ENCODE measurements at places on chromosomes 1 and 21.
A peak's percentile ranks its signal among the peaks of the same experiment; 100 is the strongest.

DNA sequence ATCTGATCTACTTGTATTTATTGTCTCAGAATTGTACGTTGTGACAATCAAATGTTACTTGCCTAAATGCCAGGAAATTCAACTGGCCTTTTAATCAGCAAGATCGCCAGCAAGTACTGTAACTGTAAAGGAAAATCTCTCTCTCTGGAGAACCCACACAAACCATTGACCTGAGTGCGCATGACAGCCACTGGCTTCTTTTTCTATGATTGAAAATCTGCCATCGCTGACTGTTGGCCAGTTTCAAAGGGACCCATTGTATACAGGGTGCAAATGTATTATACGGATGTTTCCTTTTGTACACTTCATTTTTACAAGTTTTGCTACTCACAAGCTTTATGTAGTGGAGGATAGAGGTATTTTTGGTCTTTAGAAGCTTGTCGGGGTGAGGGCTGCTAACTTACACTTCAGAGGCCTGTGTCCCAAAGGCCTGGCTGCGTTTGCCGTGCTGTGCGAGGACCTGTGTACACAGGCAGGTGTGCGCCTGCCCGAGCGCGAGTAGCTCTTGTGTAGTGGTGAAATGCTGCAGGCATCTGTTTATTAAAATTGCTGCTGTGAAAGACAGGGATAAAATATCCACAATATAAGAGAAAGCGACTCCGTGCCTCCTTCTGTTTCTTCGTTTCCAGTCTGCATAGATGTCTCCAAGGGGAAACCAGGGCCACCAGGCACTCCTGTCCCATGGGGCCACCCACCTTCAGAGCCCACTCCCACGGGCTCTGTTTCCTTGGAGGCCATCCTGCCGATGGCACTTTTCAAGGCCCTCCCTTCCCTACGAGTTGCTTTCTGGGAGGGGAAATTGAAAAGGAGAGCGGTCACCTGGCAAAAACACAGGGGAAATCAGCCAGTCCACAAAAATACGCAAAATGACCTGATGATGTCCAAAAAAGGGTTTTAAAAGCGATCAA, 25.3 kb upstream of the TRAPPC10 start:
- no peak for DNase-seq

DNA sequence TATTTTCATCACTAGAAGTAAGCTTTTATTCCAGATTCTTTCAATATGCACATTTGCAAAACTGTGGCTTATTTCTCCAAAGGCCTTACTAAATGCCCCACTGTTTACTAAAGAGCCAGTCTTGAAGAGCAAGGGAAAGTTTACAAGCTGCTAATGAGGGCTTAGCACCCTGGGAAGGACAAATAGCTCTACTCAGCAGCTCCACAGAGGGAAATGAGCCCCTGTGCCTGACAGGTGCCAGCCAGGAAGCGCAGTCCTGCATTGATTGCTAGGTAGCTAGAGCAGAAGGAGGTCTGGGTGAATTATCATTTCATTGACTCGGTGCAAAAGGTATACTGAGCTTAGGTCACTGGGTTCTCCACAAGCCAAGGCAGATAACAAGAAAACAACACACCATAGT, 307.0 kb downstream of the SETD4 start:
- DNase-seq: no peak

- DNase-seq: peak; percentile 88
Observed at GRCh38 chr1:11790880-11791715, 14.7 kb downstream of the MTHFR start.

GRCh38 chr21:32597205-32597604, 11.9 kb upstream of the TCP10L start:
- peak; percentile 94 for DNase-seq

DNA sequence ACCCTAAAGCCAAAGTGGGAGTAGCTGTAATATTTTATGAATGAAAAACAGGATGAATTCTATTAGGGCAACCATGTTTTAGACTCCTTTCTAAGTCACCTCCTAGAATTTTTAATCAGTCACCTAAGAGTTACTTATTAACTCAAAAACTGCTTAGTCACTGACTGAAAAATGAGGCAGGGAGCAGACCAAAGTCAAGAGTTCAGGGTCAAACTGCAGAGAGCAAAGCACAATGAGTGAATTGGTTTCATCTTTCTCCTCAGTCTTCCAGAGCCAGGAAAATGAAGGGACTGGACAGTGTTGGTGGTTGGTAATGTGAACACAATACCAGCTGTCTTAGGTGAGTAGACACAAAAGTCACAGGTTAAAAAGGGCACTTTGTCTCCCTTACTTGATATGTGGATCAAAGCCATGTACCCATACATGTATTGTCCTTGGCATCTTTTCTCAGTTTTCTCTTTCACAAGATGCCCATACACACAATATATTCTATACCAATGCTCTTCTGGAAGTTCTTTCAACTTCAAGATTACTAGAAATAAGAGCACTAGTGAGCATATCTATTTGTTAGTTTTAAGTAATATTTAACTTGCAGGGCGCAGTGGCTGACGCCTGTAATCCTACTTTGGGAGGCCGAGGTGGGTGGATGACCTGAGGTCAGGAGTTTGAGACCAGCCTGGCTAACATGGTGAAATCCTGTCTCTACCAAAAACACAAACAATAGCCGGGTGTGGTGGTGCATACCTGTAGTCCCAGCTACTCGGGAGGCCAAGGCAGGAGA, 42.2 kb downstream of the ATP1B1 start:
- peak; percentile 92 for DNase-seq

GRCh38 chr1:225848030-225848955, 33.9 kb downstream of the TMEM63A start:
- no peak for DNase-seq

DNA sequence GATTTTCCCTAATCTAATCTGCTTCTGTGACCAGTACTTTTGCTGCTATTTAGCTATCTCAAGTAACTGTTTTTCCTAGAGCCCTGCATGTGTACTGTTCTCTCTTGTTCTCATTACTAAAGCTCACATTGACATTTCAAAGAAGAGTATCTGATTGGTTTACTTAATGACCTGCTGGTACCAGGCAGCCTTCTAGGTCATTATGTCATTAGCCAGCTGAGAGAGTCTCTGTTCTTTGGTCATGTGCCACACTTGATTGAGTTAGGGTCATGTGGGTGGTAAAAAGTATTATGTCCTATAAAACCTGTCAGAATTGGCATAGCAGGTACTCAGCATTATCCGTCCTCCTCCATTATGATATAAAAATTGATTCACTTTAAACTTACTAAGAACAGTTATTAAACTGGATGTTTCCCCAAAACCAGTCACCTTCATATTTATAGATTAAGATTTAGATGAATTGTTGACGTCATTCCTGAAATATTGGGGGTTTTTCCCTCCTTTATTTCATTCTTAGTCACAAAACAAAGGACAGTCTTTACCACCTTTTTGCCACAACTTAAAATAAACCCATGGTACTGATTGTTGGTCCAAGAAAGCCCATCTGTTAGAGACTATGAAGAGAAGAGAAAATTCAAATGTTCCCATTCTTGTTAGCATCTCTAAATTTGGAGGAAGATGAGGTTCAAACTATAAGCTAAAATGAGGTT, 22.2 kb downstream of the FNDC5 start:
- no peak for DNase-seq

- DNase-seq: no peak
Observed at GRCh38 chr1:40965531-40965930, 14.0 kb upstream of the CTPS1 start.

DNA sequence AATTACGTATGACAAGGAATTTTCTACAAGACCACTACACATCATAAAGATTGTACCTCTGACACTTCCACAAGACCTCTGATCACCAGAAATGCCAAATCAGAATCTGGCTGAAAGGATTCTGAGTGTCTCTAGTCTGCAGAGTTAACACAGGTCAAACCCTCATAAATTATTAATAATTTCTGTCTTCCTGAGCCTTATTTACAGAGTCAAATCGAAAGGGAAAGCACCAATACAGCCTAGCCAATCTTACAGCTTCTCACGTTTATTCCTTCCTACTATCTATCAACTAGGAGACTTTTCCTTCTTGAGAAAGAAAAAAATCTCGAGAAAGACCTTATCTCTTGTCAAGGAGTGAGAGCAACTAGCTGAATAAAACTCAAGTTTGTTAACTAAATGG, 2151.6 kb downstream of the MRPL39 start:
- no peak for DNase-seq

DNA sequence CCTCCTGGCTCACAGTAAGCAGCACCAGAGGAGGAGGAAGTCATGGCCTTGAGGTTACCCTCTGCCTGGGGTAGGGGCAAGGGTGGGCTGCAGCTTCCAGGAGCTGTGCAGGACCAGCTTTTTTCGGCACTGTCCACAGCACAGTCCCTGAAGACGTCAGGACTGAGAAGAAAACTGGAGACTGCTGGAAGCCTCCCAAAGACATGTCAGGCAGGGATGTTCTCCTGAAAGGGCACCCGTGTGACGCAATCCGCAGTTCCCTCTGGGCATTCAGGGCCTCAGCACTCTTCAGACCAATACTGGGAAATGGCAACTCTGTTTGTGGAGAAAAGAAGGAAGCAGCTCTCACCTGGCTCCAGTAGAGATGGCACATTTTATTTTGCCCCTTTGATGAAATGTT, 64.8 kb upstream of the TENT5C start:
- DNase-seq: no peak

GRCh38 chr1:109198043-109198695, 15.5 kb upstream of the SARS1 start:
- DNase-seq: peak; percentile 89

DNA sequence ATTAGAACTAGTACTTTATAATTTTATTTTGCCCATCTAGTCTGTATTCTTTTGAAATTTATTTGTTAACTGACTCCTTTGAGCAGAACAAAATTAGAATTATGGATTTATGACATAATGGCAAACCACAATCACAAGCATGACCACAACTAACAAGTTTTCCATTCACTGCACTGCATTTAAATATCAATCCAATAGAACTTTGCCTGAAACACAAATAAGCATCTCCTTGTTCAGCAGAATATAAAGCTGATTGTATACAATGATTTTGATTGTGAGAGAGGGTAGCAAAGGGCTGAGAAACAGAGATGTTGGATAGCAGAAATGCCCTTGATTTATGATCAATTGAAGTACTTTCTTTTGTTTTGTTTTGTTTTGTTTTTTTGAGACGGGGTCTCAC, 495.5 kb upstream of the RGS18 start:
- DNase-seq: no peak

GRCh38 chr1:68107771-68108170, 57.3 kb upstream of the DIRAS3 start:
- no peak for DNase-seq

- DNase-seq: no peak
Observed at GRCh38 chr1:108854221-108855019, 2.5 kb downstream of the AKNAD1 start.

DNA sequence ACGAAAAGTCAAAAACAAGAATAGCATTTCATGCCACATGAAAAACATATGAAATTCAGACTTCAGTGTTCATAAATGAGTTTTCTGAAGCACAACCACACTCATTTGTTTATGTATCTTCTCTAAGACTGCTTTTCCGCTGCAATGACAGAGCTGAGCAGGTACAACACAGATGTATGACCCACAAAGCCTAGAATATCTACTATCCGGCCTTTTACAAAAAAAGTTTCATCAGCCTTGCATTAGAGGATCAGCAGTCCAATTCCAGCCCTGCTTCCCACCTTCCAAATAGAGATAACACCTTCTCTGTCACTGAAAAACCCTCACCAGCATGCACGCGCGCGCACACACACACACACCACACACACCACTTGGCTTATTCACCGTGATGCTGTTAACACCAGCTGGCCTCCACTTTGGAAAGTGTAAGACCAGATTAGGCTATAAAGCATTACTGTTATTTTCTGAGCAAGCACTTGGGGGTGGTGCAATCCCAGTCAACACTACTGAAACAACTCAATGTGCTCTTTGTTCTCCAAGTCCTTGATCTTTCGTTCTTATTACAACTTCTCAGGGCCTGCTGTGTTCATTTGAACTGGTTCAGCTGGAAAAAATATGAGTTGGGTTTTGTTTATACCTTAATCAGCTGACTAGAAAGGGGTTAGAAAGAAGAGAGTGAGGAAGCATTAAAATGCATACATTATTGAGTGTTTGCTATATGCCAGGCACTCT, 90.0 kb downstream of the GLUL start:
- peak; percentile 55 for DNase-seq

DNA sequence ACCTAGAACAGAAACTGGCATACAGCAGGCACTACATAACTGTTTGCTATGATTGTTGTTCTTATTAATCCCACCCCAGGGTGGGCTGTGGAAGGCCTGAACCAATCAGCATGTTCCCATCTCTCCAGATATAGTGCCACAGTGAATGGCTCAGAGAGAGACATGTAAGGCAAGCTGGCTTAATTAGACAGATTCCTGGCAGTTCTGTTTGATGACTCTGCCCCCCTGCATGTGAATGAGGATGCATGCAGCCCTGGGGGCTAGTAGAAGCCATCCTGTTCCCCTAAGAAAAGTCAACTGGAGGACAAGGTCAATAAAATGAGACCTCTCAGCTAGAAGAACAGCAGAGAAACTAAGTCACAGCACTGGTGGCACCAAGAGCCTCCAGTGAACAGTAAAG, 130.3 kb downstream of the GLIS1 start:
- no peak for DNase-seq

- DNase-seq: no peak
Observed at GRCh38 chr1:4986306-4986705, 331.9 kb downstream of the AJAP1 start.

DNA sequence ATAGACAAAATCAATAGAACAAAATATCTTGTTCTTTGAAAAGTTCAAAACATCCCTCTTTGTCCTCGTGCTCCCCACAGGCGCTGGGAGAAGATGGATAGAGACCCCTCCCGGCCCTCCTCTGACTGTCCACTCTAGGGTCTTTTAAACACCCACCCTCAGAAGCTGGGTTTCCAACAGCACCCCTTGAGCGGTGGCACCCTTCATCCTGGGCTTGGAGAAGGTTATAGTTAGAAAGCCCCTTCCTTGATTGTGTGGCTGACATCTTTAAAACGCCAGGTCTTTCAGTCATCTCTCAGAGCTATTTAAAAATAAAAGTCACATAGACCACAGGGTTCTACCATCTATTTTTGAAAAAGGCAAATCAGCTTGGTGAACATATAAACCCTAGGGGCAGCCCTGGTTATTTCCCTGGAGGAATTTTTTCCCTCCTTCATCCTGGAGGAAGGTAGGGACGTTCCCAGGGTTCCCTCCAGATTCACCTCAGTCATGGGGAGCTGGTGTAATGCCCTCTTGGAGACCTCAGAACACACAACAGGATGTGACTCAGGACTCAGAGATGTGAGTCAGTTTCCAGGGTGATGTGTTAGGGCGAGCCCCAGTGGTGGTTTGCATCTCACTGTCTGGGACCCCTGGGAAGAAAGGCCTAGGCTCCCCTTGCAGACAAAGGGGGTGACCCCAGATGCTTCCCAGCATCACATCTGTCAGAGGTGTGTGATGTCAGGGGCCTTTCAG, 138.5 kb downstream of the CLIC6 start:
- peak; percentile 99 for DNase-seq

DNA sequence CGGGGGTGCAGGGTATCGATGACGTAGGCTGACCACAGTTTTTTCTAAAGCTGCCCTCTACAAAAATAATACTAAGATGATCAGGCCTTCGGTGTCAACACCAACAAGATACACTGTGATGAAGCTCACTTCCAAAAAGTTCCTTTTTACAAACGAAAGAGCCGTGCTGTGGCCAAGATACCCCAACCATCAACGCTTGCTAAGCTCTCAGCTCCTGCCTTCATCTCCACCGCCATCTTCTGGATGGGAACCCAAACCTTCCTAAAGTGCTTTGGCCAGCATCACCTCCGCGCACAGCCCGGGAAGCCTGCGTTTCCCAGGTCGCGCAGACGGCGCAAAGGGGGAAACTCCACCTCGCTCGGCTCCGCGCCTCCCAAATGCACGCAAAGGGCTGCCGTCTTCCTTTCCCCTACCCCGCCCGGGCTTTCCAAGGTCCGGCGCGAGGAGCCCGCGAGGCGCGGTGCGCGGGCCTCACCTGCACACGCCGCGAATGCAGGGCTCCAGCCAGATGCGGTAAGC, 541 bp downstream of the USP48 start:
- peak; percentile 56 for DNase-seq

Data from renal cortical epithelial cell (primary cell).